ENCODE measurements at places on chromosomes 3 and 15.

DNA sequence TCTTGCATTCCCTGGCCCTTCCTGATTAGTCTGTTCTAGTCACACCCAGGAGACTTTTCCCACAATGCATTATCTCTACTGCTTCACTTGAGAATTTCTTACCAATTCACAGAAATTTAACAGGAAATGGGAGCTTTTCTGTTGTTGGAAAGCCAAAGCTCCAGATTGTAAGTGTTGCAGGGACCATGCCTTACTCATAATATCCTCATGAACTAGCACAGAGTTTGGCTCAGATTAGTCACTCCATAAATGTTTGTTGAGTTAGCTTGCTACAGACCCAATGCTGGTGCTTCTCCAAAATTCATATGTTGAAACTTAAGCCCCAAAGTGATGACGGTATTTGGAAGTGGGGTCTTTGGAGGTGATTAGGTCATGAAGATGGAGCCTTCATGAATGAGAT, 232.6 kb downstream of the GAP43 start:
- DNase-seq: no peak

DNA sequence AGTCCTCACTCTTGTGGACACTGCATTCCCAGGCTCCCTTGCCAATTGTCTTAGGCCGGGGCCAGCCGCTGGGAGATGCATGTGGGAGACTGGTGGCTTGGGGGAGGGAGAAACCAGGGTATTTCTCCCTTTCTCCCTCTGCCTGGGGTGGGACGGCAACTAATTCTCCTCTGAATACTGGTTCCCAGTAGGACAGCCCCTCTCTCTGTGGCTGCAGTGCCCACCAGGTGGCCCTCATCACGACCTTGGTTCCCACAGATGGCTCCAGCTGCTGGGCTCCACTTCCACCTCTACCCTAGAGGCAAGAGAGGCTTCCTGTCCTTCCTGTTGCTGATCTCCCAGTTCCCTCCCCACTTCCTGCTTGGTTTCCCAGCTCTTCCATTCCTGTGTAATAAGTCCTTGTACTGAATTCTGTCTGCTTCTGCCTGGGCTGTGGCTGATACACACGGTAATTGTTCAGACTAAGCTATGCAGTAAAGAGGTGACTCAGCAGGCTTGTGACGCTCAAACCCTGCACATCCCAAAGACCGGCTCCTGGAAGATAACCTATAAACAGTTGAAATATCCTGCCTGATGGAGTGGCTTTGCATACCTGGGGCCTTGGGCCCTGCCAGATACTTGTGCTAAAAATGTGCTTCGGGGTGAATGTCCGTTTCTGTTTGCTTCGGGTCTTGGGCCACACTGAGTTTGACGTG, 20.4 kb upstream of the COPG1 start:
- DNase-seq: no peak

DNA sequence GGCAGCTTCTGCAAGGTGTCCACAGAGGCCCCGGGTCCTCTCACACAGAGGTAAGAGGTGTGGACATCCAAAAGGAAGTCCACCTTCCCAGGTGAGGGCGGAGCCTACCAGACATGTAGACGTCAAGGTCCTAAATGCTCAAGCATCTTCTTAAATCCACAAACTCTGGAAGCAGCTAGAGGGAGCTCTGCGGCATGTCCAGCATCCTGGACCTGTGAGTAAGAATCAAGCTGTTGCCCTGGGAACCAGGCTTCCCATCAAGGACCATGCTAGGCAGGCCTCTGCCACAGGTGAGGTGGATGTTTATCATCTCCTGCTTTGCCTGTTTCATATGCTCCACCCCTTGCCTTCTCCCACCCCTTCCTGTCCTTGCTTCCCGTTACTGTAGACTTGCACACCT, 368.2 kb downstream of the GABRG3 start:
- DNase-seq: no peak

DNA sequence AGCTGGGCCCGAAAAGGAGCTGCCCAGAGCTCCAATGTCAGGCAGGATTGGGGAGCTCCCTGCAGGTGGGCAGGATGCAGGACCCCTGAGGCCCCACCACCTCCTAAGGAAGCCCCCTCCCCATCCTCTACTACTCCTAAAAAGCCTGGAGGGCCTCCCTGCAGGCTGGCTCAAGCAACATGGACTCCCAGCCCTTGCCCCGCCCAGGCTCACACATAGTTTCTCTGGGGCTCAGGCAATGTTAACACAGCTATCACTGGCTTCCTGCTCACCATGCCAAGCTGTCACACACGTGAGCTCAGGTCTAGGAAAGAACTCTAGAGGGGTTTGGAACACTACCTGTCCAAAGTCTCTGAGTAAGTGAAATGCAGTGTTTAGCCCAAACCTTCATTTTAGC, 65.4 kb upstream of the ZNF148 start:
- no peak for DNase-seq

DNA sequence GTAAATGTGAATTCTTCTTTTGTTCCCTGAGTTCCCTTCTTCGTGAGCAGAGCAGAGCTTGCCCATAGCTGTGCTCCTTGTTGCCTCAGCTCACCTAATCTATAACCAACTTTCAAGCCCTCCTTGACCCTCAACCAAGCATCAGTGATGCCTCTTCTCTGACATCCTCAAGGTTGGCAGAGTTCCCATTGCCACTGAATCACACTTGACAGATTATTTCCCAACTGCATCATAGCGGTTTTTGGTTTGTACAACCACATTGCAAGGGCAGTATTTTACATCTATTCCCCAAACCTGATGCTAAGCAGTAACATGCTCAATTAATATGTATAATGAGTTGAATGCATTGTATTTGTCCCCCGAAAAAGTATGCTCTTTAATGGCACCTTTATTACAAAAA, 133.0 kb upstream of the SNTN start:
- no peak for DNase-seq

- no peak for DNase-seq
Observed at GRCh38 chr3:111763968-111764367, 95.1 kb upstream of the PHLDB2 start.

- no peak for DNase-seq
Observed at GRCh38 chr3:53101956-53102355, 28.3 kb downstream of the RFT1 start.

DNA sequence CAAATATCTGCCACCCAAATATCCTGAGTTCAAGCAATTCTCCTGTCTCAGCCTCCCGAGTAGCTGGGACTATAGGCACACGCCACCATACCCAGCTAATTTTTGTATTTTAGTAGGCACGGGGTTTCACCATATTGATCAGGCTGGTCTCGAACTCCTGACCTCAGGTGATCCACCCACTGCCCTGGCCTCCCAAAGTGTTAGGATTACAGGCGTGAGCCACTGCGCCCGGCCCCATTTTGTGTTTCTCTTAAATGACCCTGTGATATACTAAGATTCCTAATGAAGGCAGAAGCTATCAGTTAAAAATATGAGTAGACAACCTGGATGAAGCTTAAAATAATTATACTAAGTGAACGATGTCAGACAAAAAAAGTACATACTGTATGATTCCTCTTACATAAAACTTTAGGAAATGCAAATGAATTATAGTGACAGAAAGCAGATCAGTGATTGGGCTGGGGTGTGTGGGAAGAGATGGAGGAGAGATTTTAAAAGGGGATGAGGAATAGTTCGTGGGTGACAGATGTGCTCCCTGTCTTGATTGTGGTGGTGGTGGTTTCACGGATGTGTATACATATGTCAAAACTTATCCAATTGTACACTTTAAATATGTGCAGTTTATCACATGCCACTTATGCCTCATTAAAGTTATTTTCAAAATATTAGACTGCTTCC, 3.8 kb upstream of the KLHL40 start:
- DNase-seq: no peak

DNA sequence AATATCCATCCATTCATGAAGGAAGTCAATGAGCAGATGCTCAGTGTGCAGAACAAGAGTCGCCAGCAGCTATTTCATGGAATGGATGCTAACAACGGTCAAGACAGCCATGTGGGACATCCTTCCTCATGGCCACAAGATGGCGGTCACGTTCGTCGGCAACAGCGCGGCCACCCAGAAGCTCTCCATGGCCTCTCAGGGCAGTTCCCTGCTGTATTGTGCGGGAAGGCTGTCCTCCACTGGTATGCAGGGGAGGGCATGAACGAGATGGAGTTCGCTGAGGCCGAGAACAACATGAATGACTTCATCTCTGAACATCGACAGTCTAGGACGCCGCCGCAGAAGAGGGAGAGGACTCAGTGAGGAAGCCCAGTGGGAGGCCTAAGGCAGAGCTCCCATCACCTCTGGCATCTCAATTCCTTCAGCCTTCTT, 208.3 kb downstream of the TJP1 start:
- no peak for DNase-seq

GRCh38 chr3:170203457-170203856, 18.8 kb upstream of the PRKCI start:
- DNase-seq: no peak

DNA sequence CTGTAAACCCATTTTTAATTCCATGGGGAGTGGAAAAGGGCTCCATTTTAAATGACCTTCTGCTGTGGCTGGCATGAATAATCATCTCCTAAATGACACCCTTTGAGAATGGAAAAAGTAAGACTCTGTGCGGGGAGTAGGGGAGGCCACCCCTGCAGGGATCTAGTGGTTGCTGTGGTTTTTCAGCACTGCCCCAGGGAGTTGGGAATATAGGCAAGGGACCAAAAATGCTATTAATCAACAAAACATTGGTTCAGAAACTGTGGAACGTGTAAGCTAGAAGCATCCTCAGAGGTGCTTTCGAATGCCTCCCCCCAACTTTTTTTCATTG, 30.1 kb upstream of the ADAMTS7 start:
- no peak for DNase-seq

DNA sequence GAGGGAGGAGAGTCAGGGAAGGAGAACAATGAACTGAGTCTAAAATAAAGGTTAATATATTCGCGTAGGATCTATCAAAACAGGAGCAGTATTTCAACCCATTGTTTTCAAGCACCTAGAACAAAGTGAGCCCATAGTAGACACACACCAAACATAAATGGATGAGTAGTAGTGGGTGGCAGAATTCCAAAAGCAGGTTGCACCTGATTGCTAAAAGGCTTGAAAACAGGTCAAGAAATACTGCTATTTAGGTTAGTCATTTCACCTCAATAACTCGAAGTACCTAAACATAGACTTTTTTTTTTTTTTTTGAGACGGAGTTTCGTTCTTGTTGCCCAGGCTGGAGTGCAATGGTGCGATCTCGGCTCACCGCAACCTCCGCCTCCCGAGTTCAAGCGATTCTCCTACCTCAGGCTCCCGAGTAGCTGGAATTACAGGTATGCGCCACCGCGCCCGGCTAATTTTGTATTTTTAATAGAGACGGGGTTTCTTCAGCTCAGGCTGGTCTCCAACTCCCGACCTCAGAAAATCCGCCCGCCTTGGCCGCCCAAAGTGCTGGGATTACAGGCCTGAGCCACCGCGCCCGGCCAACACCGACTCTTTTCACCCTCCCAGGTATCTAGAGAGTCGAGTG, 855 bp upstream of the ABHD5 start:
- no peak for DNase-seq

GRCh38 chr3:183493296-183494045, 62.0 kb downstream of the KLHL6 start:
- no peak for DNase-seq

- DNase-seq: no peak
Observed at GRCh38 chr15:93341164-93341563, 252.2 kb upstream of the RGMA start.

DNA sequence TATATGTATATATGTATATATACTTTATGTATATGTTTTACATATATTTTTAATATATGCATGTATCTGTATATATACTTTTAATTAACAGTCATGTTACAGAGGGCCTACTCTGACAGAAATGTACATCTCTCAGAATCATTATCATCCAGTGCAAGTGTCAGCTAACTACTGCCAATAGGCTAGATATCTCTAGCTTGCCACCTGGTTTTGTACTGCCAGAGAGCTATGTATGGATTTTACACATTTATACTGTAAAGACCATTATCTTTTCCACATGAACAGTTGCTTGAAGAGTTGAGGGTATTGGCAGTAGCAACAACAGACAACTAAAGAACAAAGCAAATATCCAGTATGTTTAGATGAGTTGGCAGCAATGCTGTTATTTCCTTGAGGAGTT, 99.7 kb upstream of the VGLL3 start:
- DNase-seq: no peak

- no peak for DNase-seq
Observed at GRCh38 chr3:107369791-107370190, 7.4 kb upstream of the CCDC54 start.

DNA sequence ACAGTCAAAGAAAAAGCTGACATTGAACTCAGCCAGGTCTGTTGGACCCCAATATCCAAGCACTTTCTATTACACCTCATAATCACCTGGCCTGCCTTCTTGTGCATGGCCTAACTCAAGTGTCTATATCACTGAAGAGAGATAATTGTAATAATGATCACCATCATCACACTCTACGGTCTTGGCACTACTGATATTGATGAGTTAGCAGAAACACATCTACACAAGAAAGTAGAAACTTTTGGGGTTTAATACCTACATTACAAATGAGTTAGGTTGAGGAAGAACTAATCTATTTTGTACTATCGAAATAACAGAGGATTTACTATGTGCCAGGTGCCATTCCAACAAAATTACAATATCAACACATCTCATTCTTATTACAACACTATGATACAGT, 30.7 kb downstream of the TUSC7 start:
- DNase-seq: no peak

DNA sequence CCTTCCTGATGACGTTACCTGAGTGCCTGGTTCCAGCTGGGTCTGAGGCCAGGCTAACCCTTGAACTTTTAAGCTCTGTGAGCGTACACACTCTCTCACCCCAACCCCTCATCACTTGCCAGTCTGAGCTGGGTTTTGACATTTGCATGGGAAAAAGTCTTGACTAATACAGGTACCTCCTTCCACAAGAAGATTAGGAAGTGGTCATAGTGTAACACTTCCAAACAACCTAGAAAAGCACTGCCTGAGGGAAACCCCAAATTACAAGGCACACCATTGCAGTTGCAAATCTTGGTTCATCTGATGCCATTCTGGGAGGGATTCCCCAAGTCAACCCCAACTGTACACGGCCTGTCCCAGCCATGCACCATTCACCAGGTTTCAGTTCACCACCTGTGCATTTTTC, 499.8 kb downstream of the FOXP1 start:
- DNase-seq: no peak

DNA sequence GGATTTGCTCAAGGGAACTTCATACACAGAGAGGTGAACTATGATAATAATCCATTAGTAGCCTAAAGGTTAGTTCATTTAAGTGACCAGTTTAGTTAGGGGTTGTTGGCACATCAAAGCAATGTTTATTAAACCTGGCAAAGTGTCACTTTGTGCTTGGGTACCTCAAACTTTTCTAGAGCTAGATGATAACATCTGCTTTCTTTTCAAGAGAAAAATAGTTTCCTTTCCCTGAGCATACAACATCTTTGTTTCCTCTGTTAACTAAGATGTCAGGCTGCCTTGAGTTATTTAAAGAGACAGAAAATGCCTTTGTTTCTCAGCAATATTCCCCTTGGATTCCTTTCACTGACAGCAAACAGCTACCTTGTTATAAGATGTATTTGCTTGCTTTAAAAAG, 26.7 kb upstream of the SMAD3 start:
- DNase-seq: no peak

GRCh38 chr3:108092501-108092900, 1.7 kb upstream of the CD47 start:
- DNase-seq: no peak

Measured in activated naive CD4-positive, alpha-beta T cell (primary cell).